ENCODE measurements at places on chromosomes 12 and 14.

- DNase-seq = no peak
Observed at GRCh38 chr14:54698966-54699530, 132.1 kb downstream of the SAMD4A start.

GRCh38 chr12:117347588-117347987, 13.8 kb downstream of the NOS1 start:
- no peak for DNase-seq

- no peak for DNase-seq
Observed at GRCh38 chr14:64098120-64098519, 196.1 kb downstream of the ESR2 start.

DNA sequence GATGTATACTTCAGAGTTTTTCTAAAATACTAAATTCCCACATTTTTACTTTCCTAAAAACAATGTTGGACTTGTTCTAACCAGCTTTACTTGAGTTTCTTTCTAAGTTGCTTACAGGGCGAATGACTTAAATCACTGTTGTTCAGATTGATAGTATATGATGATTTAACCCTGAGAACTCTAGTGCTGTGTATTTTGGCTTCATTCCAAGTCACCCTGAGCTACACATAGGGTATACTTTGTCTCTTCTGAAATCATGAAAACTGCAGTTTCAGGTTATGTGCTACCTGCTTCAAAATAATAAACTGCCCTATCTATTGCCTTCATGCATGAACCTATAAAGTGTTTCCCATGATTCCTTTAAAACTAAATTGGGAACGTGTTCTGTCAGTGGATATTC, 162.5 kb upstream of the PDE3A start:
- DNase-seq = no peak

- peak; percentile 46 for DNase-seq
Observed at GRCh38 chr12:49428793-49429192, 61.5 kb downstream of the SPATS2 start.

DNA sequence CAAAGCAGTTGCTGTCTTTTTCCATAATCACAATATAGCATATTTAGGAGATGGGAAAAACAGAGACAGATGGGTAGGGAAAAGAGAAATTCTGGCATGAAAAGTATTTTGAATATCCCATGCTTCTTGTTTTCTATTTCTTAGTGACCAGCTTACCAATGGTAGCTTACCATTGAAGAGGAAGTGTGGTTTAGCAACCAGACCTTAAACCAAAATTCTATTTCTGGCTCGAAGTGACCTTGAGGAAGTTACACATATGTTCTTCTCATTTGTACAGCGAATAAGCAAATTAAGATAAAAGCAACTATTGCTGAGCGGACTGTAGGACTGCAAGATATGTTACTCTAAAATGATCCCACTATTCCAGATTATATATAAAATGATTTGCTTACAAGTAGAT, 82.9 kb downstream of the FGD4 start:
- DNase-seq = no peak

DNA sequence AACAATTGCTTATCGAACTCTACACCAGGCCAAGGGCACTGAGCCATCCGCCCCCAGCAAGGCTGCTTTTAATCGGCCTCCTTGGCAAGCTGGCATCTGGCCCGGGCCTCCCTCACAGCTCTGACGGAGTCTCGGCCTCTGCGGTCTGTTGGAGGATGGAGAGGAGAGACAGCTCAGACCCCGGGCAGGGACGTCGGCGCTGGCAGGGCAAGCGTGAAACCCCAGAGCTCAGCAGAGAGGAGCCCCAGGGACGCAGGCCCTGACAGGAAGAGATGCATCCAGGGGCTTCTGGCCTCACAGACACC, 17.5 kb downstream of the CAMKK2 start:
- DNase-seq = no peak

DNA sequence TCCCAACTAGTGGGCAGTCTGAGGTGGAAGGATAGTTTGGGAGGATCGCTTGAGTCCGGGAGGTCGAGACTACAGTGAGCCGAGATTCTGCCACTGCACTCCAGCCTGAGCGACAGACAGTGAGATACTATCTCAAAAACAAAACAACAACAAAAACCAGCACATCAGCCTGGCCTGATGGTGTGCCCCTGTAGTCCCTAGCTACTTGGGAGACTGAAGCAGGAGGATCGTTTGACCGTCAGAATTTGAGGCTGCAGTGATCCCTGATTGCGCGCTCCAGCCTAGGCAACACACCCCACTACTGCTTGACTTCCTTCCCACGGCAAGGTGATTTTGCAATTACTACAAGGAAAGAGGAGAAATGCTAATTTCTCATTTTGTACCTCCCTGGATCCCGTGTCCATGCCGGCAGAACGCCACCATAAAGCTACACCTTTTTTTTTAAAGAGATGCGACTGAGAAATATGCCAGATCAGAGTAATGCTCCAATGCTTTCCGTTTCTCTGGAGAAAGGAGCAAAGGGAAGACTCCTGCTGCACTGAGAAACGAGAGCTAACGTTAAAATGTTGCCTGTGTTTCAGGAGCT, 672 bp upstream of the SCFD1 start:
- peak; percentile 11 for DNase-seq

DNA sequence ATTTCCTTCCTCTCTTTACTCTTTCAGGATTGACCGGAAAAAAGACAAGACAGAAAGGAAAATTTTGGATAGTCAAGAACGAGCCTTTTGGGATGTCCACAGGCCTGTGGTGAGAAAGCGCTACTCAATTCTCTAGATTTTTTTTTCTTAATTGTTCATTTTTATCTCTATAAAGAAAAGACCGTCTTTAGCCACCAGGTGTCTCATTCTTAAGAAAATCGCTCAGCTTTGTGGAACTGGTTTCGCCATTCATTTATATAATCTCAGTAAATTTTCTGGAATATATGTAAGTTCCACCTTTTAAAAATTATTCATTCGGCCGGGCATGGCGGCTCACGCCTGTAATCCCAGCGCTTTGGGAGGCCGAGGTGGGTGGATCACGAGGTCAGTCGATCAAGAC, 421.1 kb downstream of the DPF3 start:
- no peak for DNase-seq

Measured in fibroblast of gingiva (primary cell).